Umbilical cord (tissue), 2 donors: ENCODE measurements at places on chromosomes 4 and X. TPM values are rescaled to one million over a fixed set of nuclear protein-coding genes. Genes with fewer than 3 reads are reported as not detected.

Gene SPANXD
- total RNA-seq = not detected

Gene ACOT9
- total RNA-seq = 29.4 TPM

Gene SERTM2
- 1.7 TPM for total RNA-seq

Gene YTHDC1
- total RNA-seq = 41.2 TPM

Gene SPACA5
- total RNA-seq = not detected

Gene BEX2
- total RNA-seq = 14.7 TPM

Gene STOX2
- total RNA-seq = 17.6 TPM

Gene C4orf50
- total RNA-seq = 1.4 TPM

Gene TDO2
- 40.9 TPM for total RNA-seq

Gene CRMP1
- total RNA-seq = 5.3 TPM

Gene CXCL11
- total RNA-seq = 0.96 TPM

Gene SH3D19
- total RNA-seq = 158 TPM

Gene PABPC1L2A
- not detected for total RNA-seq

Gene SYNPO2
- 590 TPM for total RNA-seq

Gene CT45A2
- not detected for total RNA-seq

Gene HSD17B13
- total RNA-seq = 1.9 TPM

Gene PFKFB1
- not detected for total RNA-seq

- DNase-seq = no peak
These were observed 348.5 kb upstream of the INTU start for GRCh38 chr4:127284236-127284635.

- DNase-seq = no peak
These were observed 76.4 kb upstream of the UCP1 start for GRCh38 chr4:140645196-140645595.

DNA sequence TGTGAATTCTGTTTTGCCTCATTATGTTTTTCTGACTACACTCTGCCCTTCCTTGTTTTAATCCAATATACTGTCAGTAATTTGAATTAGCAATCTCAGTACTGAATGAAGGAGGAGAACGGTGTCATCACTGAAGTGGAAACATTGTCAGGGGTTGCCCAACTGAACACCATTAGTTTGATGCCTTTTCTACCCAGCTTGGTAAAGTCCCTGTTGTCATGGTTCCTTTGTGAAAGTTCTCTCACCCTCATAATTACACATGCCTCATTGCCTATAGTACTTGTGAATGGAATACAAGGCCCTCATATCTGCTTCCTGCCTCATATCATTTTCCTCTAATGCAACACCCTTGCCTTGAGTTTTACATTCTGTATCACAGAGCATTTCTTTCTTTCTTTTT lies 76.9 kb downstream of the RRAGB start:
- DNase-seq = no peak

DNA sequence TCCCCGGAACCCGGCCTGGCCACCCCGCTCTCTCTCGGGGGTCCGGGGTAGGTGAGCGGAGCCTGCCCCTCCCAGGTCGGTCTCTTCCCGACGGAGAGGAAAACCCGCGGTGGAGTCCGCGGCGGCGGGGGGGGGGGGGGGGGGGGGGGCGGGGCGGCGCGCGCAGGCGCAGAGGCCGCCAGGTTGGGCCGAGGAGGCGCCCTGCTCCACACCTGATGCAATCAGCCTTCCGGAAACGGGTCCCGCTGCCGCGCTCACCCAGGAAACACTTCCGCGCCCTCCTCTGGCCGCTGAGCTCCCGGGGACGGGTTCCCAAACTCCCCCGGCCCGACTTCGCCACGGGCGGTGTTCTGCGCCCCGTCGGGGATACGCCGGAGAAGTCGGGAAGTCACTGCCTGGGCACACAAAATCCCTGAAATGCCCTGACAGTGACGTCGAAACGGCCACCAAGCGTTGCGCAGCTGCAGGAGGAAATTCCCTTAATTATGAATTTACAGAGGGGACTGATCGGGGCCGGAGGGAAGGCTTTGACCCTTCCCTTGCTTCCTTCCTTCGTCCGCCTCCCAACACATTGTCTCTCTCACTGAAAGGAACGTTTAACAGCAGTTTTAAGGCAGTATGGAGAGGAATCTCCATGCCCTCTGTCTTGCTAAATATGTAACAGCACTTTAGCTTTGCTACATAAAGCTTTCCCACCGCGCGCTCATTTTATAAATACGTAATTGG lies 2.1 kb upstream of the APBB2 start:
- peak; percentile 78 for DNase-seq

- no peak for DNase-seq
These were observed 104.7 kb upstream of the GPM6A start for GRCh38 chr4:175916626-175917351.

GRCh38 chr4:7838136-7838782 lies 101.4 kb downstream of the AFAP1 start:
- DNase-seq = no peak

DNA sequence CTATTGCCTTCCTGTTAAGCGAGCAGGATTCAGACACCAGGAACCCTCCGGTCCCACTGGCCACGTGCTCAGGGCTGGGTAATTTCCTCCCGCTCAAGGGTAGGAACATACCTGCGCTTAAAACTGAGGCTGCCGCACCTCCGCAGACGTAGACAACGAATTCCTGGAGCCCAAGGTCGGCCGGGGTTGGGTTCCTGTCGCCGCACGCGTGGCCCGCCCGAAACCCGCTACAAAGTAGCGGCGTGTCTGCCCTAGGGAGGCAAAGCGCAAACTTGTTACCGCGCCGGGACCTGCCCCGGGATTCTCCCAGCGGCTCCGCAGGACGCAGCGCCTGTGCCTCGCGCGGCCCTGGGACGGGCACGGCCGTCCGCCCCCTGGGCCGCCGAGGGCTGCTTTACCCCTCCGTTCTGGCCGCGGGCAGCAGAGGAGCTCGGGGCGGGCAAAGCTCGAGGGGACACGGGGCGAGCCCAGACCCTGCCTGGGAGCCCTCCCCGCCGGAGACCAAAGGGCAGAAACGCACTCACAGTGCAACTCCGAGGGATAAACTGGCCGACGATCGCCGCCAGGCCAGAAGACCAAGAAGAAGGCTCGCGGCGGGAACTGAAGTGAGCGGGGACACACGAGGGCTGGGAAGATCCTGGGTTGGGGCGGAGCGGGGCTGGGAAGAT lies at the start of gene ERVMER34-1:
Gene ERVMER34-1, minus strand, starts transcription at position 607 of the 668 bp plus-strand sequence. CDS start 5,905 bp downstream, outside the sequence.
- DNase-seq = peak; percentile 23

GRCh38 chrX:102697494-102697893 lies 14.8 kb upstream of the GPRASP2 start:
- DNase-seq = peak; percentile 2

GRCh38 chrX:16892504-16893362 lies 22.6 kb upstream of the RBBP7 start:
- peak; percentile 81 for DNase-seq

DNA sequence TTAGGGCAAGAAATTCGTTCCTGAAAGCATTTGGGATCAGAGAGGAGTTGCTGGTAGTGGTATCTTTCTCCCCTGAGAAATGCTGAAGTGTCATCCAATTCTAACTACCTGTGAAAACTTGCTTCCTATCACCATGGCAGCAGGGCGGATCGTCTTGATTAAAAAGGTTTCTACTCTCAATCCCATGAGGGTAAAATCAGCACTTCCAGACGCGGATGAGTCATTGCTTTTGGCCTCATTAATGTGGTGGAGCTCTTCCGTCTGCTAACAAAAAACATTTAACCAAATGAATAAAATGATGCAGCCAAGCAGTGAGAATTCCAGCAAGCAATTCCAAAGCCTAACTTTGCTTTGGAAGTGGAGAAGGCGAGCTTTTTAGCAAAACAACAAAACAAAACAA lies 325.6 kb downstream of the CAMK2D start:
- peak; percentile 64 for DNase-seq

- DNase-seq = peak; percentile 24
These were observed 105.1 kb upstream of the LIMCH1 start for GRCh38 chr4:41432881-41433280.

GRCh38 chr4:3730422-3731190 lies 35.6 kb upstream of the ADRA2C start:
- no peak for DNase-seq

GRCh38 chr4:8495803-8496202 lies 55.2 kb downstream of the TRMT44 start:
- DNase-seq = no peak

DNA sequence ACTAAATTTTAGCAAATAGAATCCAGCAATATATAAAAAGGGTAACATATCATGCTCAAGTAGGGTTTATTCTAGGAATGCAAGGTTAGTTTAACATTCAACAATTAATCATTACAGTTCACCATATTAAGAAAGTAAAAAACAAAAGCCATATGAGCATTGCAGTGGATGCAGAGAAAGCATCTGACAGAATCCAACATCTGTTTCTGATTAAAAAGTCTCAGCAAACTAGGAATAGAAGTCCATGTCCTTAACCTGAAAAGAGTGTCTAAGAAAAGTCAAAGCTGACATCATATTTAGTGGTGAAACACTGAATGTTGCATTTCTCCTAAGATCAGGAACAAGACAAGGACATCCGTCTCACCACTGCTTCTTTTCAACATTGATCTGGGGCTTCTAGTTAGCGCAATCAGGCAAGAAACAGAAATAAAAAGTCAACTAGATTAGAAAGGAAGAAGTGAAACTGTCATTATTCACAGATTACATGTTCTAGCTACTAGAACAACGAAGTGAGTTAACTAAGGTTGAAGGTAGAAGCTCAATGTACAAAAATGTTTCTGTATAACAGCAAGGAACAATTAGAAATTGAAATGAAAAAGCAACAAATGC lies 49.3 kb downstream of the MRPL1 start:
- no peak for DNase-seq

- no peak for DNase-seq
These were observed 153.4 kb upstream of the PPP3CA start for GRCh38 chr4:101500742-101501141.

DNA sequence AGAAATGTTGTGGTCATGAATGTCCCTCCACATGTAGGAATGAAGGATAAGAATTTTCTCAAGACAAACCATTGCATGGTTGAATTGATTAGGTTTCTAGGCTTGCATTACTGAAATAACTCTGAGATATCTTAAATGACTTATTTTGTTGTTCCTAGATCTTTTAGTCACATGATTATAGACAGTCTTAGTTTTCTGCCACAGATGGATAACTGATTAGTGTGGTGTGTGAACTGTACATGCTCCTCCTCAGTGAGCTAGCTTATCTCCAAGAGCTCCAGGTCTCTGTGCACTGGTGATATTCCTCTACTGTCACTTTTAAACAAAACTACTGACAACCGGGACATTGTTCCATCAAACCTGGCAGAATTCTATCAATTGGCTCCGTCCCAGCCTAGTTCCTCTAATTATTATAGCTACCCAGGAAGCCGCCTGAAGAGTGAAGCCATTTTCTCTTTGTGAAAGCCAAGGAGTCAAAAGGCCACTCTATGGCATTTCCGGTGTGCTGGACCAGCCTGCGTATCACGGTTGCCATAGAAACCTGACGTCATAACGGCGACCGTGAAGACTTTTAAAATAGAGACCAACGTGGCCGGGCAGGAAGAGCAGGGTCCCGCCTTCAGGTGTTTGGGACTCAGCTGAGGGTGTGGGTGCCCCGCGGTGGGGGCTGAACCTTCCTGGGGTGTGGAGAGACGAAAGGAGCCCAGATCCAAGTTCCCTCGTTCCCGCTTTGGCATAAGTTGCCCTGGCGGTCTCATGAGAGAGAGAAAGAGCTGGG lies 28.1 kb downstream of the BEX3 start:
- peak; percentile 69 for DNase-seq

- DNase-seq = no peak
These were observed 31.9 kb downstream of the CPEB2 start for GRCh38 chr4:15034071-15034764.

GRCh38 chr4:132114885-132115284 lies 1034.2 kb upstream of the PCDH10 start:
- no peak for DNase-seq

GRCh38 chr4:15910155-15910940 lies 28.2 kb downstream of the FGFBP1 start:
- peak; percentile 70 for DNase-seq

- peak; percentile 36 for DNase-seq
These were observed 48.2 kb upstream of the H2AZ1 start for GRCh38 chr4:99998062-99998867.

GRCh38 chr4:5746829-5747737 lies 36.1 kb downstream of the EVC start:
- DNase-seq = peak; percentile 32

- peak; percentile 7 for DNase-seq
These were observed 86.5 kb downstream of the MAGED4 start for GRCh38 chrX:52271206-52271605.

GRCh38 chr4:3044870-3045819 lies 29.2 kb downstream of the HTT-AS start:
- DNase-seq = no peak

GRCh38 chrX:103610282-103610681 lies 2.5 kb downstream of the TCEAL3 start:
- DNase-seq = no peak

DNA sequence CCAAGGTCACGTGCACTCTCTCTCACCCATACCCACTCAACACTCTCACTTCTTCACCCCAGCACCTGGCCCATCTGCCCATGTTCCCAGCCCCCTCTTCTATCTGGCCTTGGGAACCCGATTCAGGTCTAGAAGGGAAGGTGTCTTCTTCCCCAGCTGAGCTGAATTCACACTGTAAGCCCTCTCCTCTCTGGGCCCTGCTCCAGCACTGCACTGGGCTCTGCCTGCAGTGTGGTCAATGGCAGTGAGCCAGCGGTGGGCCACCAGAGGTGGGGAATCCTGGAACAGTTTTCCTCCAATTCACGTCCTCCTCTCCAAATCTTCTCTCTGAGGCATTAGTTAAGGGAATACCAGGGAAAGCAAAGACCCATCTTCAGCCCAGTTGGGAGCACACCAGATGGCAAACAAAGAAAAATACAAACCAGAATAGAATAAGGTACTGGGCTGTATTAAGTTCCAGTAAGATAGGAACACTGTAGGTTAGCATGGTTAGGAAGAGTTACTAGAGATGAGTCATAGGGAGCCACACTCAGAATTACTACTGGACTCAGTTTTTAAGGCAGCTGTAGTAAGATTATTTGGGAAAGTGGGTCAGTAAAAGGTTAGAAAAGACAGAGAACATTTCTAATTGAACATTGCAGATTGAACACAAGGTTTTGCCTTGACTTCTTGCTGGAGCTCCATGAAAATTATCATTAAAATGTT lies 5.0 kb downstream of the AWAT2 start:
- DNase-seq = no peak

- DNase-seq = no peak
These were observed 16.8 kb downstream of the DCAF8L1 start for GRCh38 chrX:27964432-27964831.

DNA sequence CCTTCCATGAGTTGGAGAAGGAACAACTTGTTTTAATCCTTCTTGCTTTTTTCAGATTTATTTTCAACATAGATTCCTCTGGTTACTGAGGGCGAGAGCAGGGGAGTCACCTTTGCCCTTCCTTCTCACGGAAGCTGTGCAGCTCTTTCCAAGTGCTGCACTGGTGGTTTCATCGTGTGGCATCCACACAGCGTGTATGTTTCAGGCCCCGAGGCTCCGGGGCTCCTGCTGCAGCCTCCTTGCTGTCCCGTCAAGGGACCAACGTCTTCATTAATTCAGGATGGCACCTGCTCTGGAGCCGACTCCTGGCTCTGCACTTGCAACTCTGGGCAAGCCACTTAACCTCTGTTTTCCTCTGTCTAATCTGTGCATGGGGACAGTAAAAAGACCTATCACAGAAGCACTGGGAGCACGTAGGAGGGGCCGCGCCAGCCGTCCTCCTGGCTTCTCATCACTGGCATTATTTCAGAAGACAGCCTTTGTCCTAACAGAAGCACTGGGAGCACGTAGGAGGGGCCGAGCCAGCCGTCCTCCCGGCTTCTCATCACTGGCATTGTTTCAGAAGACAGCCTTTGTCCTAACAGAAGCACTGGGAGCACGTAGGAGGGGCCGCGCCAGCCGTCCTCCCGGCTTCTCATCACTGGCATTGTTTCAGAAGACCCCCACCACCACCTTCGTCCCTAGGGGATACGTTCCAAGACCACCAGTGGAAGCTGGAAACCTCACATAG lies 117.8 kb upstream of the NKX1-1 start:
- DNase-seq = no peak

GRCh38 chr4:78667325-78667724 lies 108.8 kb upstream of the BMP2K start:
- DNase-seq = no peak
